ENCODE measurements at places on chromosomes 2 and 18. TPM values are rescaled to one million over a fixed set of nuclear protein-coding genes. Genes with fewer than 3 reads are reported as not detected.

Gene ATG16L1
- 35.4 TPM for total RNA-seq

Gene POMC
- total RNA-seq = 0.68 TPM

Gene RNF25
- total RNA-seq = 33.7 TPM

Gene NCKAP5
- 7.3 TPM for total RNA-seq

Gene TXNL4A
- 82.1 TPM for total RNA-seq

Gene MALT1
- 27.5 TPM for total RNA-seq

Gene DNMT3A
- total RNA-seq = 40.1 TPM

Gene DYNC1I2
- 97.6 TPM for total RNA-seq

Gene EGR4
- not detected for total RNA-seq

Gene DNER
- 0.34 TPM for total RNA-seq

Gene BCL2L11
- 18.3 TPM for total RNA-seq

Gene DSG4
- total RNA-seq = not detected

Gene GAREM1
- total RNA-seq = 26.8 TPM

Gene DYTN
- total RNA-seq = not detected

Gene TMEM178A
- total RNA-seq = 2.9 TPM

Gene RBM43
- total RNA-seq = 13.4 TPM

Gene DOK6
- 4.9 TPM for total RNA-seq

Gene CCT4
- total RNA-seq = 122 TPM

Gene CIB4
- total RNA-seq = not detected

Gene PDE6D
- 18.5 TPM for total RNA-seq

Gene SOX11
- total RNA-seq = not detected

Gene IL18R1
- total RNA-seq = 12.4 TPM

Gene PDCD1
- 0.57 TPM for total RNA-seq

Gene HOXD8
- 41.7 TPM for total RNA-seq

Gene ELAC1
- total RNA-seq = 9.6 TPM

Gene NLRC4
- total RNA-seq = 0.65 TPM

Gene GKN2
- not detected for total RNA-seq

Gene MORN2
- total RNA-seq = 17.0 TPM

Gene RTN4
- 337 TPM for total RNA-seq

Gene SCYGR4
- total RNA-seq = not detected
